ENCODE measurements at places on chromosomes 7 and 10.

- no peak for ATAC-seq
These were observed 82.1 kb downstream of the GFRA1 start for GRCh38 chr10:116190883-116191282.

GRCh38 chr10:124392626-124393342 is 25.9 kb downstream of the OAT start:
- ATAC-seq, result no peak

GRCh38 chr7:6416516-6417145 is 31.1 kb downstream of the DAGLB start:
- ATAC-seq, result no peak

- ATAC-seq, result peak; percentile 39
These were observed 260.5 kb upstream of the KLF14 start for GRCh38 chr7:130994378-130995115.

DNA sequence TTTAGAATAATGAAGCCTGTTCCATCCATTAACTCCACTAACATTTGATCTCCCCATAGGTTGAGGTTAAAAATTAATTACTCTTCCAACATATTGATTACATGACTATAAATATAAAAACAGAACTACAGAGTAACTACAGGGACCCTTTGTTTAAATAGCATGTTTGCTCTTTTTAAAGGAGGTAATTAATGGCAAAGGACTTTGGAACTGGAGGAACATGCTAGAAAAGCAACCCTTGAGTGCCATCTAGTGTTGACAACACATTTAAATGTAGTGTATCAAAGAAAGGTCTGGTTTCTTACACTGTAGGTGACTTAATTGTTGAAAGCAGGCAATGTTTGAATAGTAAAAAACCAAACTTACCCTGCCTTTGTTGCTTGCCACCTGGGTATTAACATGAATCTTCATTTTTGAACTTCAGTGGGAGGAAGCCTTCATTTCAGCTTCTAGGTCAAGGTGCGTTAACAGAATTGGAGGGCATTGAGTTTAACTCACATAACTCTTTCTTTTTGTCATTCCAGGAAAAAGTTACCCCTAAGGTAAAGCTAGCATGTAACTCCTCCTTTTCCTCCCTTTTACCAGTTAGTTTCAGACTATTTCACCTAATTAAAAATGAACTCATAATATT is 52.6 kb upstream of the CAPZA2 start:
- ATAC-seq, result peak; percentile 56

DNA sequence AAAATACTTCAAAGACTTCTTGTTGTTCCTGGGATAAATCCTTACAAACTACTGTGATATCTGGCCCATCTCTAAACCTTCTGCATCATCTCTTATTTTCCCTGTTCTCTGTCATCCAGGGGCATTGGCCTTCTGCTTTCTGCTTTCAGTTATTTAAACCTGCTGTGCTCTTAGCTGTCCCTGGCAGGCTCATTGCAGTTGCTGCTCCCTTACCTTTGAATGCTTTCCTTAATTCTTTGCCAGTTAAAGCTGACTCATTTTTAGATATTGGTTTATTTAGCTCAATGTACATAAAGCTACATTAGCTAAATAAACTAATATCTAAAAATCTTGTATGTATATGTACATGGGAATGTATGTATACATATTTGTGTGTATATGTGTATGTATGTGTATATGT is 40.6 kb upstream of the CD36 start:
- no peak for ATAC-seq

- no peak for ATAC-seq
These were observed 83.1 kb downstream of the GRK5 start for GRCh38 chr10:119290301-119291048.

- ATAC-seq, result no peak
These were observed 70.5 kb downstream of the SEMA3A start for GRCh38 chr7:84123965-84124547.

- no peak for ATAC-seq
These were observed 35.7 kb upstream of the PRPS1L1 start for GRCh38 chr7:18063149-18063901.

DNA sequence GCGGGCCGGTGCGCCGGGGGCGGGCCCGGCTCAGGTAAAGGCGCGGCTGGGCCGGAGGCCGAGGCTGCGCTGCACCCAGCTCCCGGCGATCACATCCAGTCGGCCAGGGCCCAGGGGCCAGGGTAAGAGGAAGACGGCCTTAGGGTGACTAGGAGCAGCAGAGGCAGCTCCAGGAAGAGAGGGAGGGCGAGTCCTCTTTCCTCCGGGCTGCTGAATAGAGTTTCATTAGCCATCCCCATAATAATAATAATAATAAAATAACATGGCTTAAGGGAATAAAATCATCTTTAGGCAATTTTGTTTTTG is 44.8 kb upstream of the CDK1 start:
- ATAC-seq, result no peak

DNA sequence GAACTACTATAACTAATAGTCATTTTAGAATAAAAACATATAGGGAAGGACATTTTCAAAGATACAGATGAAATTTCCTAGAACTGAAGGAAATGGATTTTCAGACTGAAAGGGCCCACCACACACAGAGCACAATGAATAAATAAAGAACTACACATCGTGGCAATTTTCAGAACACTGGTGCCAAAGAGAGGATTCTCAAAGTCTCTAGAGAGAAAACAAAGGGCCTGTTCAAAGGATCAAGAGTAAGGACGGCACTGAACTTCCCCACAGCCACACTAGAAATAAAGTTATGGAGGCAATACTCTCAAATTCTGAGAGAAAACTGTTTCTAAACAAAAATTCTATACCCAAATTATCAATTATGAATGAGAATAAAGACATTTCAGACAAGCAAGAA is 21.9 kb downstream of the NAPEPLD start:
- no peak for ATAC-seq

GRCh38 chr7:142602756-142603155 is 146.5 kb upstream of the PRSS1 start:
- no peak for ATAC-seq

DNA sequence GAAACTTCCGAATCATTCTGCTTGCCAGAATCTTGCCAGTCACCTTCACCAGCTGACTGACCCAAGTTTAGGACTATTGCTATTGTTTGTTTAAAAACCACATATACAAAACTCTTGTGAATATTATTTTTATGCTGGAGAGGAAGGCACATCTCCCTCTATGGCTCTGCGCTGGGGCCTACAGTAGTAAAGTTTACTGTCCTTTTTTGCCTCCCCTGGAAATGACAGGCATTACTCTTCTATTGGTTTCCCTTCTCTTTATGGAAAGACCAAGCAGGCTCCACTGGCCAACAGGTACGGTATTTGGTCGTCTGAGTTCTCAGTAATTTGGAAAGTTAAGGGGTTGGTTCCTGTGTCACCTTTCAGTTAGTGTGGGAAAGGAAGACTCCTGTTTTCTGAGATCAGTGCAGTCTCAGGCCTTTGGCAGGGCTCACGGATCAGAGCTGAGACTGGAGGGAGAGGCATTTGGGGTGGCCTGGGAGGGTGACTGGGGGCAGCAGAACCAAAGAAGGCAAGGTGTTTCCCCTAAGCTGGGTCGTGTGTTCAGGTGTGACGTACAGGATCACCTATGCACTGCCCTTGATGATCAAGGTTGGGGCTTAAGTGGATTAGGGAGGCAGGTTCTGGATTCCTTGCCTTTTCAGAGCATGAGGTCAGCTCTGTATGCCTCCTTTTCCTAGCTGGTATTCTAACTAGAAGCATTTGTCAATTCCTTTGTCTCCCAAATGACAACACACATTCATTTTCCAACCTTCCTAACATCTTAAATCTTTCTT is 16.0 kb upstream of the KIF5B start:
- ATAC-seq, result no peak

DNA sequence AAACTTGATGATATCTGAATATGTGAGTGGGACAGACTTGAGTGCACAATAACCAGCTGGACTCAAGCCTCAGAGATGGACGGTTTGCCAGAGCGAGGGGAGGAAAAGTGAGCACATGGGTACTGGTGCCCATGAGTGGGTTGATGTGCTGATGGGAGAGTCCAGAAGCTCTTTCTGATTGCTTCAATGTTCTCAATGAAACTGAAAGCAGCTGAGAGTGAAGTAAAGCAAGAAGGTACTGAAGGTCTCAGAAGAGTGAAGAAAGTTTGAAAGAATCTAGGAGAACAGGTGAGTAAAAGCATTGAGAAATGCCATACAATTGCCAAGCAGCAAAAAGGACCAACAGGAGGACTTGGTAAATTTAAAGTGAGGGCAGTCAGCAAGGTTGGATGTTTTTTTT is 28.6 kb downstream of the CTTNBP2 start:
- no peak for ATAC-seq

DNA sequence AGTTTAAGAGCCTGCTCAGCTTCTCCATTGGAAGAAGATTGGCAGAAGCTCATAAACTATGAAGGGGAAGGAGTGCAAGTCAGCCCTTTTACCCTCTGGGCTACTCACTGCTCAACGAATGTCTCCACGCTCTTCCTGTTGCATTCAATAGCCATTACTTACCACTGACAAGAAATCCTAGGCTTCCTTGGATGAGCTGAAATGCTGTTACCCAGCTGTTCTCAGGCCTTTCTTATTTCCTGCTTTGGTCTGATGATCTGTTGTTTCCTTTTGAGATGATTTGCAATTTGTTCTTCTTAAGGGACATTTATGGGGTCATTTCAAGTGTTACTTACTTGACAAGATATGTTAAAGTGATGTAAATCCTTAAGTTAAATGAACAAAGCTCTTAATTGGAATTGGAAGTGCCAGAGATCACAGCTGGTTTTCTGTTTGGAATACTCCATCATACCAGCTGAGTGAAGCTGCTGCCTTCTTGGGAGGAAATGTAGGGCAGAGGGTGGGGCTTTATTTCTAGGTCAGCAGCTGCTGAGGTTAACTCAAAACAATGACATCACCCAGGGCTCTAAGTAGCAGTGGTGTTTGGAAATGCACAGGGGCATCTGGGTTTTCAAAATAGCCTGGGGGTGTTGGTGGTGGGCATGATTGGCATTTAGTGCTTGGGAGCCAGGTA is 170.0 kb downstream of the PRKCQ start:
- ATAC-seq, result peak; percentile 75

GRCh38 chr7:2331707-2332106 is 17.5 kb upstream of the SNX8 start:
- ATAC-seq, result no peak

- ATAC-seq, result peak; percentile 98
These were observed 23.9 kb downstream of the NRF1 start for GRCh38 chr7:129635300-129636029.

DNA sequence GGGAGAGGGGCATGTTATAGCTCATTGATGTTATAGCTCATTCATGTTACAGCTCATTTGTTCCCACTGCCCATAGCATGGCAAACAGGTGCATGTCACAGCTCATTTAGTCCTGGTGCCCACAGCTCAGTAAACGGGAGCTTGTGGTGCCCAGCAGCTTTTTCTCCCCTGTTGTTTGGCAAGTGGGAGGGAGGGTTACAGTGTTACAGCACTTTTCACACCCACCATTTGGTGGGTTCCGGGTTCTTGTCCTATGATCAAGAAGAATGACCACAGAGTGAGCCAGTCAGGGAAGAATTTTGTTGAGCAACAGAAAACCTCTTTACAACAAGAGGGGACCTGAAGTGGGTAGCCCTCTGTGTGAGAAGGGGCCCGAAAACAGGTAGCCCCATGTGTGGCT is 162.8 kb upstream of the CSTF2T start:
- ATAC-seq, result no peak

- ATAC-seq, result no peak
These were observed 605.1 kb downstream of the SORCS1 start for GRCh38 chr10:106559442-106559841.

DNA sequence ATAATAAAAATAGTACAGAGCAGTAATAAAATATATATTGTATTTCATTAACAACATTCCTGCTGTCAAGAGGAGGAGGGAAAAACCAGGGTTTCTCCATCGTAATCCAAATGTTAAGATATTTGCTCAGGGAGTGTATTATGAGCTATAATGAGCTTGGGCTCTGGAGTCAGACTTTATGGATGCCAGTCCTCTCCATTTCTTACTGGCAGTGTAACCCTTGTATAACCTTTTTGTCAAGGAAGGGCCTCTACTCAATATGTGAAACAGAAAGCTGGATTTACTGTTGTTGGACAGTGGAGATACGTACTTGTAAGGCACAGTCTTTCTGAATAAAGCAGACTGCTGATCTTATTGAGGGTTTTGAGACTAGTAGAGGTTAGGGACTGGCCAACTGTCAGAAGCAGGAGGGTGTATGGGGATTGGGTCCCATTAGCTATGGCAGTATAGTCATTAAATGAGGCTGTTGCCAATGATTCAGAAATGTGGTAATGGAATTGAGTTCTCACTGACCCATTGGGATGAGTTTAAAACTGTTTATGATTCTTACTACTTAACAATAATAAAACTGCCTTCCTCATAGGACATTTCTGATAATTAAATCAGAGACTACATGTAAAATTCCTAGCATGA is 56.5 kb downstream of the ZNF277 start:
- no peak for ATAC-seq

GRCh38 chr7:77979219-77979618 is 180.6 kb downstream of the PHTF2 start:
- ATAC-seq, result no peak

GRCh38 chr10:51699145-51699474 is 285 bp downstream of the CSTF2T start:
- peak; percentile 43 for ATAC-seq

- no peak for ATAC-seq
These were observed 10.7 kb downstream of the DNA2 start for GRCh38 chr10:68461032-68461431.

DNA sequence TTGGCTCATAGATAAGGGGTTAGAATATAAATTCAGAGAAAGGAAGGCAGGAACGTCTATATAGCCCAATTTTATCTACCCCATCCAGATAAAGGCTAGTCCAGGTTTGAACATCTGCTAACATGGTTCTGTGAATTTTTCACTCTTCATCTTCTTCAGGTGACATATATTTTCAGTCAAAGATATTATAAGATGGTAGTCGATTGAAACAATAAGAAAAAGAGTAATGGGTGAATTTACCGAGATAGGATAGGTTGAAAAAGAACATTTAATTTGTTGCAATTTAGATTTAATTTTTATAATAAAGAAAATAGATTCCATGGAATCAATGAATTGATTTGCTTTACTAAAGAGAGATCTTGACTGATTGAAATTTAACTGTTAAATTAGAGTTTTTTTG is at the start of gene OR2F1:
Gene OR2F1 (plus strand): TSS at position 301 of the 400 bp plus-strand sequence. CDS start 5,127 bp downstream, outside the sequence.
- ATAC-seq, result no peak

- ATAC-seq, result no peak
These were observed 12.0 kb upstream of the HERC4 start for GRCh38 chr10:68086910-68087684.

All from activated T-helper 17 cell treated with anti-CD3 and anti-CD28 coated beads, Interleukin-2, amount 50 U/mL, for 72 hours (primary cell).